Frontal cortex (tissue), 4 donors: ENCODE measurements at places on chromosomes 1 and 21.

- peak; percentile 28 for DNase-seq
Observed at GRCh38 chr1:50418600-50419109, 4.6 kb downstream of the DMRTA2 start.

GRCh38 chr1:162535501-162535900 lies 26.0 kb upstream of the UAP1 start:
- DNase-seq: no peak

- DNase-seq: no peak
Observed at GRCh38 chr1:166271151-166271538, 104.3 kb upstream of the FAM78B start.

DNA sequence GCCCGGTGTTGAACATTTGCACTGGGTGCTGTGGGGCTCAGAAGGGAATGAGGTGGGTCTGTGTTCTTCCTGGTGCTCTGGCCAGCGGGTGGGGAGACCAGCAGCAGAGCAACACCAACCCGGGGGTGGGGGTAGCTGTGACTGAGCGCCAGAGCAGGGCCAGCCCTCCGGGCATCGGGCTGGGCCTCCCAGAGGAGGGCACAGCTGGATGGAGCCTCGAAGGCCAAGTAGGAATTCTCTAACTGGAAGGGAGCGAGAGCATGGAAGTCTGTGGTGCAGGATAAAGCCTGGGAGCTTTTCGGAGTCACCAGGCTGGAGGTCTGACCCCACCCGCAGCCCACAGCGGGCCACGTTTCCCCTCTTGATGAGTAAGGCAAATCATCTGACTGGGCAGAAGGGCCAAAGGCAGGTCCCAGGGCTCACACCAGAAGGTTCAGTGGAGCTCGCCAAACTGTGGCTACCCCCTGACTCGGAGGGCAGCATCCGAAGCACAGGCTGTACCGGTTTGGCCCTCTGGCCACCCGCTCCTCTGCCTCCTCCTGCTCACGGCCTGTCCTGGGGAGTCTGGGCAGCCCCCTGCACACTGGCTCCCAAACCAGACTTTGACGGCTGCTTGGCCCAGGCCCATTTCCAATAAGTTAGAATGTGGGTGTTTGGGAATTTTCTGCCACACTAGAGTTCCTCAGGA lies 18.8 kb downstream of the SLC1A7 start:
- peak; percentile 30 for DNase-seq

GRCh38 chr1:230289350-230289644 lies 136.8 kb downstream of the PGBD5 start:
- no peak for DNase-seq

GRCh38 chr1:4573526-4573925 lies 80.9 kb upstream of the AJAP1 start:
- no peak for DNase-seq

DNA sequence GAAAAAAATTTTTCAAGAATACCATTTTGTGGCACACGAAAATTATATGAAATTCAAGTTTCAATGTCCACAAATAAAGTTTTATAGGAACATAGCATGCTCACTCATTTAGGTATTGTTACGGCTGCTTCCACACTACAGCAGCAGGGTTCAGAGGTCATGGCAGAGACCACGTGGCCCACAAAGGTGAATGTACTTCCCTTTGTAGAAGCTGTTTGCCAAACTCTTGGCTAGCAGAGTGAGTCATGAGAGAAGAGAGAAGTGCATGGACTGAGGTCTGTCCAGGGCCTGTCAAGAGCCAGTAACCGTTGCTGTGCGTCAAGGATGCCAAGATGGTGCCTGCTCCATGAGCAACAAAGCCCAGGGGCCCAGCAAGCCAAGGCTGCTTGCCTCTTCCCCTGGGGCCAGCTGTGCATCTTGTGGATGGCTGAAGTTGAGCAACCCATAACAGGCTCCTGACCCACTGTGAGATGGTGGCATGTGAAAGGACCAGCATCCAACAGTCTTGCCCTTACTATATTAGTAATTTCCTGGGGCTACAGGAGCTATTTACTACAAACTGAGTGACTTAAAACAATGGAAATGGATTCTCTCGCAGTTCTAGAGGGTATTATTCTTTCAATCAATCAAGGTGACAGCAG lies 64.8 kb upstream of the ATP5PO start:
- no peak for DNase-seq

- DNase-seq: no peak
Observed at GRCh38 chr1:187374082-187374481, 545.3 kb downstream of the PLA2G4A start.

GRCh38 chr1:187009320-187009719 lies 180.6 kb downstream of the PLA2G4A start:
- DNase-seq: no peak
